ENCODE measurements at places on chromosomes 1 and 21. TPM values are rescaled to one million over a fixed set of nuclear protein-coding genes. Genes with fewer than 3 reads are reported as not detected.

The LCE2B gene
- not detected for total RNA-seq

- H3K4me1 ChIP-seq = peaks cover 49% of the 10 kb centered on the region
- peak; percentile 25 for DNase-seq
- peak overlapping the region; percentile 97 for H3K27ac ChIP-seq
- peaks cover 16% of the 10 kb centered on the region for H3K36me3 ChIP-seq
Observed at GRCh38 chr1:67685558-67686266, 711 bp downstream of the GADD45A start.

The WNT2B gene
- 165 TPM for total RNA-seq

- no peaks in the 10 kb centered on the region for H3K4me1 ChIP-seq
- H3K4me3 ChIP-seq = no peak overlapping the region
- H3K27me3 ChIP-seq = no peaks in the 10 kb centered on the region
- H3K27ac ChIP-seq = no peak overlapping the region
- no peak for DNase-seq
- no peaks in the 10 kb centered on the region for H3K36me3 ChIP-seq
Observed at GRCh38 chr1:217205578-217205977, 425.3 kb downstream of the GPATCH2 start.

- DNase-seq = no peak
- no peaks in the 10 kb centered on the region for H3K27me3 ChIP-seq
- no peak overlapping the region for H3K4me3 ChIP-seq
- H3K36me3 ChIP-seq = peaks cover 22% of the 10 kb centered on the region
- no peak overlapping the region for H3K27ac ChIP-seq
Observed at GRCh38 chr1:233638513-233638912, 24.6 kb downstream of the KCNK1 start.

The DPT gene
- 1.3 TPM for total RNA-seq

DNA sequence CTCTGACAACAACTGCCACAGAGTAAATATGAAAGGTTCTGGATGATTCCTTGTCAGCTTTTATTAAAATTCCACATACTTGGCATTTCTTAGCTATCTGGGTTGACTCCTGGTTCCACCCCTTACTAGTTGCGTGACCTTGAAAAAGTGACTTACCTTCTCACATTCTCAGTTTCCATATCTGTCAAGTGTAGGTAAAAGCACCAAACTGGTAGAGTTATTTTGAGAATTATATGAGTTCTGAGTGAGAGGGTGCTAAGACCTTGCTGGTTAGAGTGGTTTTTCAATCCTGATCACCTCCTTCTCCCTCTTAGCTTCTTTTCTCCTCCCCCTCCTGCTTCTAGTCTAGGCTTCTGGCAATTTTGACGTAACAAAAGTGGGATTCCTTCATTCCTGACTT lies 83.4 kb upstream of the ABCD3 start:
- peak overlapping the region; percentile 97 for H3K27ac ChIP-seq
- H3K4me3 ChIP-seq = no peak overlapping the region
- no peaks in the 10 kb centered on the region for H3K36me3 ChIP-seq
- H3K4me1 ChIP-seq = peaks cover 38% of the 10 kb centered on the region
- H3K27me3 ChIP-seq = no peaks in the 10 kb centered on the region
- no peak for DNase-seq

- H3K4me1 ChIP-seq = peaks cover 55% of the 10 kb centered on the region
- no peaks in the 10 kb centered on the region for H3K27me3 ChIP-seq
- no peak for DNase-seq
- no peak overlapping the region for H3K4me3 ChIP-seq
- H3K27ac ChIP-seq = peak overlapping the region; percentile 88
Observed at GRCh38 chr1:12359359-12360133, 129.7 kb downstream of the VPS13D start.

GRCh38 chr1:150053926-150054325 lies 13.7 kb upstream of the VPS45 start:
- H3K4me3 ChIP-seq = no peak overlapping the region
- H3K27ac ChIP-seq = peak overlapping the region; percentile 33
- H3K27me3 ChIP-seq = no peaks in the 10 kb centered on the region

DNA sequence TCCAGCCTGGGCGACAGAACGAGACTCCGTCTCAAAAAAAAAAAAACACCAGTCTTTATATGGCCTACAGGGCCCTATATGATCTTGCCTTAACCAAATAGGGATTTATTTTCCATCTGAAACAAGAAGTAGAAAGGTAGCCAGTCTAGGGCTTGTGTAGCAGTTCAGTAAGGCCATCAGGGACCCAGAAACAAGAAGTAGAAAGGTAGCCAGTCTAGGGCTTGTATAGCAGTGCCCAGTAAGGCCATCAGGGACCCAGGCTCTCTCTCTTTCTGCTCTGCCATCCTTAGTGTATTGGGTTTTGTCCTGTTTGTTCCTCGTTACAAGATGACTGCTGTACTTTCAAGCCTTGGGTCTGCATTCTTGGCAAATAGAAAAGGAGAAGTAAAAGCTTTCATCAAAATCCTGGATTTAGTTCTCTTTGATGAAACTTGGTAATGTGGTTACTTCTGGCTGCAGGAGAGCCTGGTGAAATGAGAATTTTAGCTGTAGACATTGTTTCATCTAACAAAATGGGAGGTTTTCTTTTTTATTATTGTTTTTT lies 46.1 kb downstream of the PKN2 start:
- H3K27ac ChIP-seq = peak overlapping the region; percentile 76
- no peak overlapping the region for H3K4me3 ChIP-seq
- DNase-seq = no peak
- H3K36me3 ChIP-seq = peaks cover 31% of the 10 kb centered on the region
- peaks cover 22% of the 10 kb centered on the region for H3K4me1 ChIP-seq

DNA sequence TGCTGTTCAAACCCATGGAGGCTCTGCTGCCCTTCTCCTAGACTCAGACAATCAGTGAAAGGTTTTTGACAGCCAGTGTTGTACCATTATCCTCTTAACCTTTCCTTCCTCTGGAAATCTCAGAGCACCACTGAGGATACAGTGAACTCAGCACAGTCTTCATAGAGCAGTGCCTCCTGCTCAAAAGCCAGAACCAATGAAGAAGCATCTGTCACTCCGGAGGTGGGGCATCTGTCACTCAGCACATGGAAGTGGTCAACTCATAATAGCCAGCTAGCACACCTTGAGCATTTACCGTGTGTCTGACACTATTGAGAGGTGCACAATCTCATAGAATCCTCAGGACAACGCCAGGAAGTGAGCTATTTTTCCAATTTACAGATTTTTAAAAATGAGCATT lies 62.4 kb downstream of the NMNAT2 start:
- H3K27me3 ChIP-seq = no peaks in the 10 kb centered on the region
- DNase-seq = no peak
- H3K4me3 ChIP-seq = no peak overlapping the region

GRCh38 chr1:79105500-79105899 lies 99.0 kb upstream of the ADGRL4 start:
- no peaks in the 10 kb centered on the region for H3K4me1 ChIP-seq
- H3K27ac ChIP-seq = no peak overlapping the region
- DNase-seq = no peak
- H3K27me3 ChIP-seq = no peaks in the 10 kb centered on the region
- H3K36me3 ChIP-seq = no peaks in the 10 kb centered on the region

DNA sequence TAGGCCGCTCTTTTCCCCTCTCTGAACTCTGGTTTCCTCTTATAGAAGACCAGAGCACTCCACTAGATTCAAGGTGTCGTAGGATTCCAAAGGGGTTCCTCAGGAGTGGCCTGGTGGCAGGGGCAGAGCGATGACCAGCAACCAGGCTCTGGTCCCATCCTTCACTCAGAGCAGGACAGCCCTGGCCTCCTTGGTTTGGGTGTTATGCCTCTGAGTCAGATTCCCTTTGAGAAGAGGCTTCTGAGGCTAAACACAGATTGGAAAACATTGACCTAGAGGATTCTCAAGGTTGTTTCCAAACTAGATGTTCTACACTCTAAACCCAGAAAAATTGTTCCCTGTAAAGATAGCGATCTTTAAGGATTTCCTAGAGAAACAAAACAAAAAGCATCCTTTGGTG lies 49.8 kb upstream of the IKBKE start:
- no peak overlapping the region for H3K4me3 ChIP-seq
- no peak overlapping the region for H3K27ac ChIP-seq
- H3K4me1 ChIP-seq = peaks cover 23% of the 10 kb centered on the region

The MFAP2 gene
- 459 TPM for total RNA-seq

Data from mesothelial cell of epicardium (in vitro differentiated cells).